ENCODE measurements at places on chromosomes 16 and 17.

GRCh38 chr17:72901657-72902056 lies 190.8 kb downstream of the SLC39A11 start:
- no peak for DNase-seq

- peak; percentile 40 for DNase-seq
These were observed 2.9 kb downstream of the SRL start for GRCh38 chr16:4239020-4239419.

GRCh38 chr17:68456339-68457167 lies 743 bp downstream of the WIPI1 start:
- peak; percentile 82 for DNase-seq

DNA sequence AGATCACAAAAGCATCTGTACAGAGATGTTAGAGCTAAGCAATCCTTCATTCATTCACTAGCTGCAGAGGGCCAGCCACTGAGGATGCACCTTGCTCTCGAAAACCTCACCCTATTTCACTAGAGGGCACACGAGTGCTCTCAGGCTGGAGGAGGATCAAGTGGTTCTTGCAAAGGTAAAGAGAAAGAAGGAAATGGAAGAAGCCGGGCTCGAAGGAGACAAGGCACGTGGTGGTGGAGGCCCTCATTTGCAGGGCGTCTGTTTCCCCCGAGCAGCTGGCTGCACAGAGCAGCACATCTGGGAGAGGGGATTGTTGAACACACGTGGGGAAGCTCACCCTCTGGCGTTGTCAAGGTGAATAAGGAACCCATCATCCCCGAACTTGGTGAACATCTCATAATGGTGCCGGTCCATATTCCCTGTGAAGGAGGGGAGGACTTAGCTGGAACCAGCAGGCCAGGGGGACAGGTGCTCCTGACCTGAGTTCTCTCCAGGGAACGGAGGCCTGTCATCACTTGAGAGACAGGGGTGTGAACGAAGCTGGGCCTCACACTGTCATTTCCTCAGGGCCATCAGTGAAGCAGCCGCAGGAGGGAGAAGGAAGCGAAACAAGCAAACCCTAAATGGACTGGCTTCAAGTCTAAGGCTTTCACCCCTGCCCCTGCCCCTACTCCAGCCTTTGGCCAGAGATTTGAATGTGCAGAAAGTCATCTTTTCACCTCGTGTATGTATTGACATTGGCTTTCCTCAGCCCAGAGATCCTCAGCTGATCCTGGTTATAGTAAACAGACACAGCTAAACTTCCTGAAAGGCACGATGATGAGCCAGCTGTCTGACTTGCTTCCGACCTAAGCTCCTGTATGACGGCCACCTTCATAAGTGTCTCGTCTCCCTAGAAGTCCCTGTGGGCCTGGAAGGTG lies 27.6 kb downstream of the PRKAR1A start:
- peak; percentile 15 for DNase-seq

DNA sequence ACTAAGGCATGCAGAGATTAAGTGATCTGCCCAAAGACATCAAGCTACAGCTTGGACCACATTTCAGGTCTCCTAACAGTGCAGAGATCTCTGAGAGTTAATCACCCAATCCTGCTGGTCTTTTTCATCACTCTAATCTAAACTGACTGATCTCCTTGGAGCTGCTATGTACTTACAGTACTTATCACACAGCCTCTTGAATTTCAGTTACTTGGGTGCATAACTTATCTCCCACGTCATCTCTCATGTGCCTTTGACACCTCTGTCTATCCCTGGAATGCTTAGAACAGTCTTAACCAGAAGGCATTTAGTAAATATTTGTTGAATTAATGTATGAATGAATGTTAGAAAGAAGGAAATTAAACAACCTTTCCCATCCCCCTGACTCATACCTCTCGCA lies 139.0 kb downstream of the SNX11 start:
- DNase-seq, result no peak

DNA sequence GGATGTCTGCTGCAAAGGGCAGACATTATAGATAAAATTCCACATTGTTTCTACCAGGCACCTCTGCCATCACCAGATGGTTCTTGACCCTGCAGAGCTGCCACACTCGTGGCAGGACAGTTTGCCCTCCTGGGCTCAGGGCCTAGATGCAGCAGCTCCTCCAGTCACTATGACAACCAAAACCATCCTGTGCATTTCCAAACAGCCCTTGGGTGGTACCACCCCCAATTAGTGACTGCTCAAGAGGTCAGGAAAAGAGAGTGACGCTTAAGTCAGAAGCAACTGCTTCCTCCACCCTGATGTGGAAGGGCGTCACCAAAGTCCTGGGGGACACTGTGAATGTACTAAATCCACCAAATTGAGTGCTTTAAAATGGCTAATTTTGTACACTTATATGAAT lies 109.2 kb downstream of the C16orf95 start:
- DNase-seq, result no peak

GRCh38 chr16:83365166-83365565 lies 442.6 kb upstream of the HSBP1 start:
- DNase-seq, result peak; percentile 1

- peak; percentile 88 for DNase-seq
These were observed 5.5 kb upstream of the TM4SF5 start for GRCh38 chr17:4766201-4766600.

GRCh38 chr17:12599186-12599920 lies 66.3 kb upstream of the MYOCD start:
- no peak for DNase-seq

- no peak for DNase-seq
These were observed 16.9 kb upstream of the GLIS2 start for GRCh38 chr16:4298761-4299522.

GRCh38 chr17:41647038-41647813 lies 22.9 kb upstream of the KRT17 start:
- DNase-seq, result no peak

DNA sequence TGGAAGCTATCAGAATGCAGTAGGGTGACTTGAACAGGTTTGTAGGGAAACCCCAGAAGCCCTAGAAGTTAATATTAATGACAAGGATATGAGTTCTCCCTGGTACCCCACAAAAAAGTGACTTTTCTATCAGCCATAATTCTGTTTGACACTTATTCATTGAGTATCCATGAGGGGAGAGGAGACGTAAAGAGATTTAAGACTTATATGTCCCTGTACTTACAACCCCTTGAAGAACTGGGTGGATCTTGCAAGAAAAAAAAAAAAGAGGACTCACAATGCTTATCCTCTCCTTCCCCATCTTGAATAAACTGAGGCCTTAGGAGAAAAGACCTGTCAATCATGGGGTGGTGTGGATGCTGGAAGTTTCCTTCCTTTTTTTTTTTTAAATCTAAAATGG lies 203.5 kb downstream of the CBLN1 start:
- no peak for DNase-seq

- peak; percentile 8 for DNase-seq
These were observed 686 bp upstream of the MIEF2 start for GRCh38 chr17:18259621-18260331.

DNA sequence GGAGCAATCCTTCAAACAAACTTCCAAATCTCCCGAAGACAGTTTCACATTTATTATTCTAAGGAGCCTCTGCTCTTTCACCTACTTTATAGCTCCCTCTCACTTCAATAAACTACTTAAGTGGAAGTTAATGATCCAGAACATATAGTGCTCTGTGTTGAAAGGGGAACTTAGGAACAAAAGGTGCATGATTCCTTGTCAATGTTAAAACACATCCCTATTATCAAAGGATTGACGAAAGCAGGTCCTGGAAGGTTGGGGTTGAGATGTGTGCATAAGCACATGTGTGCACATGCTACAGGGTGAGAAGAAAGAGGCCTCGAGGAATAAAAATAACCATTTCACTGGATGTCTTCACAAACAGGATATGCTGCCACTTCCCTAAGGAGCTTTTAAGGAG lies 170.3 kb downstream of the SLC39A11 start:
- no peak for DNase-seq

- no peak for DNase-seq
These were observed 290.6 kb downstream of the BCAS3 start for GRCh38 chr17:60968266-60968665.

DNA sequence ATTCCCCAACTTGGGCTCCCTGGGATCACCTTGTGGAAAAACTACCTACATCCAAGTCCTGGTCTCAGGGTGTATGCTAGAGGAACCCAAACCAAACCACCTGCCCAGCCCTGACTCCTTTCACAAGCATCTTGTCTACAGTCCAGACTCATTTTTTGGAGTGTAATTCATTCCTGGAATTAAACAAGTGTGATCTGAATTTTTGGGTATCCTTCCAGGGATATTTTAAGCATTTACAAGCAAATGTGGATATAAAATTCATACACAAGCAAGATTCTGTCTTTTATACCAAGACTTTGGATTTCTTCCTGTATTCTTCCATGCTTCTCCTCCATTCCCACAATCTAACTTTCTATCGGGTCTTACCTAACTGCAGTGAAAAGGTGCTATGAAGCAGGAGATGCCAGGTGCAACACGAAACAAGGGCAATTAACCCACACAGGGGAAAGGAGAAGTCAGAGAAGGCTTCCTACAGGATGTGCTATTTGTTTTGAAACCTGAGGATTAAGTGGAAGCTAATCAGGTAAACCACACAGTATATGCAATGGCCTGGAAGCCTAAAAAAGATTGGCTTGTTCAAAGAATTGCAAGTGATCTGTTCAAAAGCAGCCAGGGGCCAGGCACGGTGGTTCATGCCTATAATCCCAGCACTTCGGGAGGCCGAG lies 417.2 kb upstream of the C16orf82 start:
- DNase-seq, result no peak

- no peak for DNase-seq
These were observed 2.0 kb upstream of the VAT1L start for GRCh38 chr16:77786186-77786847.

- no peak for DNase-seq
These were observed 13.7 kb downstream of the CLCN7 start for GRCh38 chr16:1461146-1461545.

DNA sequence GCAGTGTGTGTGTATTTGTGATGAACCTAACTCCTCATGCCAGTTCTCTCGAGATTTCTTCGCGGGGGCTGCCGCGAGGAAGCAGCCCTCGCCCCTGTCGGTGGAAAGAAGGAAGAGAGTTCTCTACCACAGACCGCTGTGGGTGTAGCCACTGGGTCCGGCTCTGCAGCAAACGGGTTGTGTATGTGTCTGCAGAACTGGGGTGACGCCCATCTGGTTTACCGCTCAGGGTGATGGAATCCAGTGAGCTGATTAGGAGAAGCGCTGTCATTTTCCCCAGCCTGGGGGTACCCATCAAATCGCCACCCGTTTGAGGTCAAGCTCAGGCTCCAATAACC lies 7.7 kb downstream of the CORO6 start:
- peak; percentile 81 for DNase-seq

GRCh38 chr17:17018612-17019429 lies 23.4 kb upstream of the MPRIP start:
- no peak for DNase-seq

DNA sequence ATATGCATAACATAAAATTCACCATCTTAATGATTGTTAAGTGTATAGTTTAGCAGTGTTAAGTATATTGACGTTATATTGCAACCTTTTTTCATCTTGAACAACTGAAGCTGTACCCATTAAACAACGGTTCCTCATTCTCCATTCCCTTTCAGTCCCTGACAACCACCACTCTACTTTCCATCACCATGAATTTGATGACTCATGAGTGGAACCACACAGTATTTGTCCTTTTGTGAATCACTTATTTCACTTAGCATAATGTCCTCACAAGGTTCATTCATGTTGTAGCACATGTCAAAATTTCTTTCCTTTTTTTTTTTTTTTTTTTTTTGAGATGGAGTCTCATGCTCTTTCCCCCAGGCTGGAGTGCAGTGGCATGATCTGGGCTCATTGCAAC lies 46.0 kb downstream of the HOXB1 start:
- DNase-seq, result peak; percentile 65

GRCh38 chr17:81128774-81129173 lies 36.5 kb upstream of the PVALEF start:
- DNase-seq, result no peak

GRCh38 chr17:66527335-66527734 lies 224.9 kb downstream of the PRKCA start:
- no peak for DNase-seq

GRCh38 chr16:63496282-63496681 lies 1460.0 kb upstream of the CDH8 start:
- no peak for DNase-seq

- DNase-seq, result peak; percentile 16
These were observed 10.4 kb downstream of the KPNB1 start for GRCh38 chr17:47660064-47660492.
